EL (cell line): ENCODE measurements at places on chromosomes 6 and 20.

DNA sequence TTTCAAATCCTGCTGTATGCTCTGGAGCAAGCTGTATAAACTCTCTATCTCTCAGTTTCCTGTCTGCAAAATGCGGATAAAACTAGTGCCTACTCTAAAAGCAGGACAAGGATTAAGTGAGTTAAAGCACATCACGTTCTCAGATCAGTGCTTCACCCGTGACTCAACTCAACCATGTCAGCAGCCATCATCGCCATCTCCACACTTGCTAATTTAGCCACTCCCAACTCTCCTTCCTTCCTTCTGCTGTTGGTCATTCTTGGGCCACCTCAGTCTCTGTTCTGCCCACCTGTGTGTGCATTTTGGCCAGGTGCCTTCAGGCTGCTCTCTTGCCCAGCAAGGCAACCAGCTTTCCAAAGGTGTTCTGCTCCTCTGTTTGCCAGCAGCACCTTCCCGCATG lies 260.0 kb upstream of the CDYL start:
- DNase-seq: no peak

- peak; percentile 3 for DNase-seq
Measured at GRCh38 chr6:19210849-19211590, 626.1 kb upstream of the ID4 start.

DNA sequence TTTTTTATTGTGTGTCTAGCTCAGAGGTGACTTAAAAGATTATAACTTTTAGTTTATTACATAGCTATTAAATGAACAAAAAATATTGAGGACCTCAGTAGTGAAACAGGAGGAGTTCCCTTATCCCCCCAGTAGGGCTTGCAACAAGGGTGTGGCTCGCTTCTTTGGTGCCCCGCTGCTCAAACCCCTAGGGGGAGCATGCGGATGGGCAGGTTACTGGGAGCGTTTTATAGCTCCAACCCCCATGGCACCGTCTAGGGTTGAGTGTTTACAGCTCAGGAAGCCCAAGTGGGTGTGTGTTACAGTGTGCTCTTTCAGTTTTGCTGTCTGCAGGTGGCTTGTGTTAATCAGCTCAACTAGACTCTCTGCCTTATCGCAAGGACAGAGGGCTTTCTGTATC lies 1513.7 kb downstream of the GRIK2 start:
- no peak for DNase-seq

DNA sequence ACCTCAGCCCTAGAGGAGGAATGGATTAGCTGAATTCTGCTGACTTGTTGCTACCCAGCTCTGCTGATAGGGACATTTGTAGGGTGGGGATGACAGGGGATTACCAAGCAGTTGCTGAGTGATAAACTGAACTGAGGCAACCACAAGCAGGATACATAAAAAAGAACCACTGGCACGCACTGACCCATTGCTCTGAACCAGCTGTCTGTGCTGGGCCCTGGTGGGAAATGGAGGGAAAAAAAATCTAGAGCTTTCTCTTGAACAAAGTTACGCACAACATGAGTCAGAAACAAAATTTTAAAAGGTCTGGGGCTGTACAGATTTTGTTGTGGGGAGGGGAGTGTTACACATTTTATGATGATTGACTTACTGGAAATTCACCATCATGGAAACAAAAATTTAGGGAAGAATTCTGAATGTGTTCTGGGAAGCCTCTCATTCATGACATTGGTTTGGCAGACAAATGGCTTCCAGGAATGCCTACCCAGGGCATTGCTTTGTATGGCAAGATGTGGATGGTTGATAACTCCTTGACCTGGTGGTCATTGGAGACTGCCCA lies 37.7 kb downstream of the FOXO3 start:
- peak; percentile 57 for DNase-seq

DNA sequence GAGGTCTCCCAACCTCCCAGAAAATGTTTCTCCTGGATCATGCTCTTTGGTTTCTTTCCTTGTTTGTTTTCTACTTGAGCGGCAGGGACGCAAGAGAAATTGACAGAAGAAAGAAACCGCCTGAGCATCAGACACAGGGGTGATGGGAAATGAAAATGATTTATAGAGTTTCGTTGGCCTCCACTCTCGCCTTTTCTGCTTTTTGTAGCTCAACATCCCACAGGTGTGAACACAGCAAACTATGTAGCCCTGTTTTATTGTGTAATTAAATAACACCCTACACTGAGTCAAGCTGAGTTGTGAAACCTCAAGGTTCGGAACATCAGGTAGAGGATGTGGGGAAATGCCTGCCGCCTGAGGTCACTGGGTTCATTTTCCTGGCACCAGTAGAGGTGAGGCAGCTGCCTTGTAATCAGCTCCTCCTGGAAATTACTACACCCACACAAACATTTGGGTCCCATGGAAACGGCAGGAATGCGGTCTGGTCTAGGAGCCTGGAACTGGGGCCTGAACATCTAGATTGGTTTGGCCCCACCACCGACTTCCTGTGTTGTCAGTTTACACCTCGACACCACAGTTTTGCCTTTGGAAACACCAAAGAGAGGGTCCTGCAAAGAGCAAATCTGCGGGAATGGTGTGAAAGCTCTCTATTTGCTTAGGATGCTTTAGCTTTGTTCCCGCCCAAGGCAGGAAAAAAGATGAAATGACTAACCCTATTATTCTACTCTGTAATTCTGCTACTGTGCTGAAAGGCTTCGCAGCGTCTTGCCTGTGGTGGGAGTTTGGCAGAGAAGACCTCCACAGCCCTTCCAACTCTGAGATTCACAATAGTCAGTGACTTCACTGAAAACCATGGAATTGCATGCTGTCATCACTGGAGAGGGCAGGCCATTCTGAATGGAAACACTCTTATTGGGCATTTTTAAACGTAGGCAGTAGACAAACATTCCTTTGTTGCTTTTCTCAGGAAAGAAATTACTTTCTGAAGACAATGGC lies 53.0 kb downstream of the ADAT2 start:
- DNase-seq: peak; percentile 73

DNA sequence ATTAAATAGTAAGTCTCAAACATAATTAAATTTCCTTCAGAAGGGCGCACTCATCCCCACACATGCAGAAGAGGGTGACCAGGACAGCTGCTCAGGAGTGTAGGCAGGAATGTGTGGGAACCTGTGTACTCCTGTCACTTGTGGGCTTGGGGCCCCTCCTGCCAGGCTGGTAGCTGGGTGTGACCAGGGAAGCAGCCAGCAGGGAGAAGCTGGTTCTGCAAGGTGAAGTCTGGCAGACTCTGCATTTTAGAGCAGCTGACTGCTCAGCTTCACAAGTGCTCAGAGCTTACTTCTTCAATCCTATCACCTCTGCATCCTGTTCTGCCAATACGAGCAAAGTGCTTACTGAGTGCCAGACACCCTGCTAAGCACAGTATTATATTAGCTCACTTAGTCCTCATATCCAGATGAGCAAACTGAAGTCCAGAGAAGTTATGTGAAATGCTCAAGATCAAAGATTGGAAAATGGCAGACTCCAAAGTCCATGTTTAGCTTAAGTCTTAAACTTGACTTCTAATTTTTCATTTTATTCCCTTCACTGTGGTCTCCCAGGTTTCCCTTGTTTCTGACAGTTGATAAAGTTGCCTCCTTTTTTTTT lies 27.9 kb downstream of the ELMO2 start:
- no peak for DNase-seq

DNA sequence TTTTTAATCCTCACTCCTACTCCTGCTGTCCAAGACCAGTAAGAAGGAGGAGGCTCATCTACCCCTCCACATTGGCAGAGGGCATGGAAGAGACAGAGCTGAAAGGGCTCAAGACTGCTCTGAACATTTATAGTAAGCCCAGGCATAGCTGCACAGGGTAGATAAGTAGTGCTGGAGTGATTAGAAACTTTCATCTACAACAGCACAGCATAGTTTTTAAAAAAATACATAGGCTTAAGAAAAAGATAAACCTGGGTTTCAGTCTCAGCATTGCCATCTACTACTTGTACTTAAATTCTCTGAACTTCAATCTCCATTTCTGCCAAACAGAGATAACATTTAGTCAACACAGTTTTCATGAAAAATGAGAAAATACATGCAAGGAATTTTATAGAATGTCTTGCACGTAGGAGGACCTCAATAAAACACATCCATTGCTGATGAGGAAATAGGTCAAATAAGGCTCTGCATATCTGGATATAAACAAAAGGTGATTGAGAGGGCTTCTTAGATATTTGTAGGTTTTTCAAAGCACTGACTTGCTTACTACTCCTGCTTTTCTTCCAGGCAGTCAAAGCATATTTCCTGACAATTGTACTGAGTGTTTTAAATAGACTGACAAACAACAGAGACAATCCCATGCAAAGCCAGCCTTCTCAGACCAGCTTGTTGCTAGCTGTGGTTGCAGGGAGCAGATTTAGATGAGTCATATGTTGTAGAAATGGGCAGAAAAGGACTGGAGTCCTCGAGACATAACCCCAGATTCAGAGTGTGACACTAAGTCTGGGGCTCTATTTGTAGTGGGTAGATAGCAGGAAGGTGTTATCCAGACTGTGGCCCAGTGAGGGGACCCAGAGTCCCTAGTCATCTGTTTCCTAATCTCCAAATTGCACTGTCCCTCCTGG lies 107.4 kb upstream of the TAB2 start:
- DNase-seq: peak; percentile 51

GRCh38 chr20:19079536-19080299 lies 132.7 kb upstream of the SLC24A3 start:
- peak; percentile 3 for DNase-seq

- DNase-seq: no peak
Measured at GRCh38 chr20:61257611-61258010, 5.5 kb downstream of the CDH4 start.

DNA sequence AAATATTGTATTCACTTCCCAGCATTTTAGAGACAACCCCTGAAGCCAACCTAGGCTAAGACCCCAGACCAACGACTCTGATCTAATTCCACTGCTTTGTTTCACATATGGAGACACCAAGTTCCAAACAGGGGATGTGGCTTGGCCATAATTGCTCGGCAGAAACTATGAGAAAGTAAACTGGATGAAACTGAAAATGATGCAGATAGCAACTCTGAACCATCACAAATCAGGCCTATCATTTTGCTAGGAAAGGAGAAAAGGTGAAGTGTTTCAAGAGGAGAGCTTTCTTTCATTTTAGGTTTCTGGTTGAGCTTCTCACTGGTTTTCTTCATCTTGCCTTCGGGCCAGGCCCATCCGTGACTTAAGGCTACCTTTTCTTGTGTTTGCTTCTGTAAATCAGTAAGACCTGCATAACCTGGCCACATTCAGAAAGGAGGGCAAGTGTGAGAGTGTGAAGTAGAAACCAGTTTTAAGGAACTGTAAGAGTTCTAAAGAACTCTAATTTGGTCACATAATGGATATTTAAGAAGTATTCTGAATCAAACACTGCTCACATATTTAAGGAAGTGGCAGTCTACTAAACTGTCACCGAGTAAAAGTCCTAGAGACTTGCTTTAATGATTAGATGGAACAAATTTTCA lies 105.8 kb downstream of the BACH2 start:
- no peak for DNase-seq

GRCh38 chr6:5179917-5180316 lies 80.8 kb downstream of the LYRM4 start:
- no peak for DNase-seq
